ENCODE measurements at places on chromosomes 1 and 21.

DNA sequence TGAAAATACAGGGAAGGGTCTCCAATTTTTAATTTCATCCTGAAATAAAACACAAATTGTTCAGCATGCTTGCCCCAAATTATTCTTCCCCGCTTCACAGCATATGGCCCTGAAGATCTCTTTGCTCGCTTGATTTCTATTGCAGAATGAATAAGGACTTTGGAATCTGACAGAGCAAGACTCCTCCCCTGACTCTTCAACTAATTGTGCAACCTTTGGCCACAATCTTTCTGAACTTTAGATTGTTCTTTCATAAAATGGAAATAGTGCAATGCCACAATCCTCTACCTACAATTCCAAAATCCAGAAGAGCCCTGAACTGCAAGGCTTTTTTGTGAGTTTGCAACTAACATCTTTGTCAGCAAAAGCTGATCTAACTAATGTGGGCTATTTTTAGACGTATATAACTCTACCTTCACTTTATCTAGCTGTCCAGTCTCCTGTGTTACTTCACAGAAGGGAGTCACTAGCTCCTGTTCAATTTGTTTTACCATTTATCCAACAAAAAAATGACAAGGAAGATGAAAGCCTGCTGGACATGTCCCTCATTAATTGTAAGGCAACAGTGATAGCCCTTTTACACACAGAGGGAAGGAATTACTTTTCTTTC, 13.4 kb downstream of the RNASEL start:
- peak; percentile 72 for DNase-seq

GRCh38 chr1:154586641-154587040, 19.1 kb downstream of the CHRNB2 start:
- no peak for DNase-seq

DNA sequence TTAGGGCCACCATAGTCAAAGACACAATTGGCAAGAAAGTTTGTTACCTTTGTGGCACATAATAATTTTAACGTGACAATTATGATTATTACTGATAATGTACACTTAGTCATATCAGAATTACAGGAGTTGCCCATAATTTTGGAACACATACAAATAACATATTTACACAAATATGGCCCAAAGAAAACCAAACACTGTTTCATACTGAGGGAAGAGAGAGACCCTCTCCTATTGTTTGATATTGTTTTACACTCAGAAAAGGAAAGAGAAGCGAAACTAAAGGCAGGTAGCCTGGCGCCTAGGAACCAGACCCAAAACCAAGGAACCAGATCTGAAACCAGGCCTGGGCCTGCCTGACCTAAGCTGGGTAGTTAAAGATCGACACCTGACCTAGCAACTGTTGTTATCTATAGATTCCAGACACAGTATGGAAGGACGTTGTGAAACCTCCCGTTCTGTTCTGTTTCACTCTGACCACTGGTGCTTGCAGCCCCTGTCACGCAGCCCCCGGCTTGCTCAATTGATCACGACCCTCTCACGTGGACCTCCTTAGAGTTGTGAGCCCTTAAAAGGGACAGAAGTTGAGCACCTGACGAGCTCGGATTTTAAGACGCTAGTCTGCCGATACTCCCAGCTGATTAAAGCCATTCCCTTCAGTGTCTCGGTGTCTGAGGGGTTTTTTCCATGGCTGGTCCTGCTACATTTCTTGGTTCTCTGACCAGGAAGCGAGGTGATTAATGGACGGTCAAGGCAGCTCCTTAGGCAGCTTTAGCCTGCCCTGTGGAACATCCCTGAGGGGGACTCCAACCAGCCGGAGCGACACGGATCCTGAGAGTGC, 27.9 kb downstream of the C1orf115 start:
- no peak for DNase-seq

GRCh38 chr1:114286960-114287359, 133.3 kb upstream of the SYT6 start:
- no peak for DNase-seq

- DNase-seq, result no peak
These were observed 8.8 kb upstream of the SRP9 start for GRCh38 chr1:225768662-225769426.

GRCh38 chr1:60059468-60059867, 14.1 kb downstream of the C1orf87 start:
- no peak for DNase-seq

DNA sequence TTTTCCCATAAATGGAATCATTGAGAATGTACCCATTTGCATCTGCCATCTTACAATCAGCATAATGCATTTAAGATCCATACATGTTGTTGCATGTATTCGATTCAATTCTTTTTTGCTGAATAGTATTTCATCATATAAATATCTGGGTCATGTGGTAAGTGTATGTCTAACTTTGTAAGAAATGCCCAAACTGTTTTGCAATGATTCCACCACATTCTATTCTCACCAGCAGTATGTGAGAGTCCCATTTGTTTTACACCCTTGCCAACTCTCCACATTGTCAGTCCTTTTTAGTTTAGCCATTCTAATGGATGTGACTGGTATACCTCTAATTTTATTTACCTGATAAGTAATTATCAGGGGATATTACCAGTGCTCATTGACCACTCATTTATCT, 115.8 kb upstream of the PBX1 start:
- no peak for DNase-seq

- no peak for DNase-seq
These were observed 42.6 kb upstream of the COL6A1 start for GRCh38 chr21:45938811-45939520.

GRCh38 chr21:33383056-33383888, 19.9 kb upstream of the IFNGR2 start:
- peak; percentile 83 for DNase-seq

GRCh38 chr1:211468595-211468994, 23.4 kb downstream of the RD3 start:
- DNase-seq, result no peak

GRCh38 chr1:41462680-41463004, 21.8 kb downstream of the EDN2 start:
- DNase-seq, result no peak

DNA sequence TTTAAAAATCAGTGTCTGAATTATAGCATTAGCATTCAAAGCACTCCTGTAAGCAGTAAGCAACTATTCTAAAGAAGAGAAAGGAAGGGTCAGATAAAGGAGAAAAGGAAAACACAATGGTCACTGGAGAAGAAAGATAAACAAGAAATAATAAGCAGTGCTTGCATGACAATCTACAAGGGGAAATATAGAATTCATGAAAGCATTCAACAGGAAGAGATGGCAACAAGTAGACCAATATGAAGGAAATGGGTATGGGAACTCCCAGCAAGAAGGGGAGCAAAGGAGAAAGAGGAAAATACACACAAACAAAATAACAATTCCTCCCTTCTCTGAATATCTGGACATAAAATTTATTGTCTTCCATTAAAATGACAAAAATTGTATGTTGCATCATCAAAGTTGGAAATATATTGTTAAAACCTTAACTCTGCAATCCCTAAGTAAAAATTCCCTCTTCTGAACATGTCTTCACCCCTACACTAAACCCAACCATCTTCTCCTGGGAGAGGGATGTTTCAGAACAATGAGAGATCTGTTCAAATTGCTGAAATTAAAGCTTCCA, 206.3 kb upstream of the SAMSN1 start:
- DNase-seq, result no peak

DNA sequence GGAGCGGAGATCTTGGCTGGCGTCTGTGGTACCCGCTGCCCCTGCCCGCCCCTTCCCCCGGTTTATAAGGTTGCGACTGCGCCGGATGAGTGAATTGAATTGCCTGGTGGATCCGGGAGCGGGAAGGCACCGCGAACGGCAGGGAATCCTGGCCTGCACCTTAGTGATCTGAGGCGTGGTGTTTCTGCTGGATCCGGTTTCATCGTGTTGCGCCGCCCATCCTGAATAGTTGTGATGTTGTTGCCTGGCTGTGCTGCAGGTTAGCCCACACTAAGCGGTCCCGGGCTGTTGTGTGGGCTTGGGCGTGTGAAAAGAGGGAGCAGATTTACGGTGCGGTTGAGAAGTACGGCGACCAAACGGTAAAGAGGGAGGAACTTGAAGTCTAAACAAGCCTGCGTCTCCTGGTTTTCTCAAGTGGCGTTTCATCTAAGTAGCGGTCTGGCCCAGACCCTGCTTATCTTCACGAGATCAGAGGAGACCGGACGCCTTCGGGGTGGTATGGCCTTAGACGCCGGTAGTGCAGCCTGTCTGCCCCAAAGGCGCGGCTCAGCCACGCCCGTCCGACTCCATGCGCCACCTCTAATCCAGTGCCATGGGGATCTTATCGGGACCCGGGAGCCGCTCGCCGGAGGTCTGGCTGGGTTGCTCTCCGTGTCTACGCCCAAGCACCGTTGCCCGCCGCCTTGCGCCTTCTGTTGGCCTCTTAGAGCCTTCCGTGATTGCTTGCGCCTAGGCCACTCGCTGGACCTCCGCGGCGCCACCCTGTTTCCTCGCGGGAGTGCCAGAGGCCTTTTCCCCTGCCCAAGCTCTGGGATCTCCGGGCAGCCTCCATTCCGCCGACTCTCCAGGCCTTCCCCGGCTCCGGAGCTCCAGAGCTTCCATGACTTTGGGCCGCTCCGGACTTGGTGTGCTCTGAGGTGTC, 87.5 kb upstream of the RHOU start:
- DNase-seq, result peak; percentile 29

DNA sequence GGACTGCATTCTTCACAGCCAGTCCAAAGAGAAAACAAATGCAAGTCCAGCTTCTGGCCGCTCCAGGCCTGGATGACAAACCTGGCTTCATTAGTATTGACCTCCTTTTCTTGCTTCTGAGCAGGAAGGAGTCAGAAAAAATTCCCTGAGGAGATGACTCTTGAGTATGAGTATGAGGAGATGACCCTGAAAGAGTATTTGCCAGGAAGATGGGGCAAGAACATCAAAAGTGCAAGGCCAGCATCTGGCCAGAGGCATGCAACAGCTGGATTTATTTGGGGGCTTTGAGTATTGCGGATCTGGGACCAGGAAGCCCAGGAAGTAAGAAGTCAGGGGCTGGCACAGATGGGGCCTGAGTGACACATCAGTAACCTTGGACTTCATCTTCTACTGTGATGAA, 113.9 kb downstream of the GLIS1 start:
- DNase-seq, result peak; percentile 44

DNA sequence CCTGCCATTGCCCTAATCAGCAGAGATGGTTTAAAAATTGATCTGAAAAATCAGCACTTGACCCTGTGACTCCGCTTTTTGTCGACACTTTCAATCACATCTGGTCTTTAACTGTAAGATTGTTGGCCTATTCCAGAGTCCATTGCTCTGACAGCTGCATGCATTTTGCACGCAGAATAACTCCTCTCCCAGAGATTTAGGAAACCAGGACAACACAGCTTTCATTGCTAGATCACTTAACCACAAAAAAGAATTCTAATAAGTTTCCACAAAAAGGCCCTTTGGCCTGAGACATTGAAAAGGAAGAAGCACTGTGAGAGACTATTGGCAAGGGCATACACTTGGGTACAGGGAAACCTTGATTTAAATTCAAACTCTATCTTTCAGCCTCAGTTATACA, 373.1 kb downstream of the TGFB2 start:
- DNase-seq, result peak; percentile 79

- no peak for DNase-seq
These were observed 40.7 kb downstream of the AHDC1 start for GRCh38 chr1:27563341-27563590.

- DNase-seq, result no peak
These were observed 44.8 kb upstream of the ZNF326 start for GRCh38 chr1:89949991-89950624.

GRCh38 chr1:85033221-85033620, 15.1 kb downstream of the MCOLN3 start:
- DNase-seq, result no peak

- DNase-seq, result peak; percentile 28
These were observed 512.5 kb upstream of the LRRC7 start for GRCh38 chr1:69055194-69055593.

GRCh38 chr1:27071049-27071416, 58.4 kb upstream of the TENT5B start:
- no peak for DNase-seq

GRCh38 chr1:40808909-40809308, 25.3 kb downstream of the KCNQ4 start:
- DNase-seq, result no peak

GRCh38 chr1:202029171-202029665, 18.8 kb downstream of the ELF3 start:
- peak; percentile 89 for DNase-seq

GRCh38 chr1:16006552-16007485, 2.8 kb downstream of the SRARP start:
- peak; percentile 17 for DNase-seq

GRCh38 chr1:172909606-172910326, 141.0 kb downstream of the TNFSF18 start:
- DNase-seq, result peak; percentile 99

DNA sequence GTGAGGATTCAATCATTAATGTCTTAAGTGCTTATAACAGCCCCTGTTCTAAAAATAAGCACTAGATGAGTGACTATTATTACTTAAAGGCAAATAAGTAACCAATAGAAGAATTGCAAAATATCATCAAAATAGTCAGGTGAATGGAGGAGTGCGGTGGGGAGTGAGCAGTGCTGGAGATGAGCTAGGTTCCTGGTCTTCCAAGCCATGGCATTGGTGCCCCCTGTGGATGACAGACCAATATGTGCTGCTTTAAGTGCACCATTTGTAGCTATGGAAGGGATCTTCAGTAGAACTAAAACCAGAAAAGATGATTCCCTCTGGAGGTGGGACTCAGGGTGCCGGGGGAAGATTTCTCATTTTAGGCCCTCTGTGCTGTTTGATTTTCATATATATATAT, 46.1 kb upstream of the SLC30A1 start:
- DNase-seq, result peak; percentile 27

GRCh38 chr1:1079408-1080121, 5.5 kb upstream of the RNF223 start:
- peak; percentile 70 for DNase-seq

DNA sequence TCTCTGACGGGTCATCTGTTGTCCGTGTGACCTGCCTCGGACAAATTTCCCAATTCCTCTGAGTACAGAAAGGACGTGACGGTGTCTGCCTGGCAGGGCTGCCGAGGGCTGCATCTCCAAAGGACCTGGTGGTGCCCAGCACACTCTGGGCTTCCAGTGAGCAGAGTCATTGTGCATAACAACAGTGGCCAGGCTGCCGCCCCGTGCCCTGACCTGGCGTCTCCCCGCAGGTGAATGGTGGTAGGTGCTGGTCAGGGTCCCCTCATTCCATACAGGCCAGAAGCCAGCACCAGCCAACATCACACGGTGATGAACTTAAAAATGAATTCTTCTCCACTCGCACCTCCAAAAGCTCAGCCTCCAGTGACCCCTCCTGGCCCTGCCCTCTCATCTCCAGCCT, 28.2 kb downstream of the PRDM16 start:
- DNase-seq, result no peak

GRCh38 chr1:212234431-212235395, 50.5 kb upstream of the PPP2R5A start:
- DNase-seq, result peak; percentile 95

- no peak for DNase-seq
These were observed 8.4 kb downstream of the CFH start for GRCh38 chr1:196660272-196660671.

DNA sequence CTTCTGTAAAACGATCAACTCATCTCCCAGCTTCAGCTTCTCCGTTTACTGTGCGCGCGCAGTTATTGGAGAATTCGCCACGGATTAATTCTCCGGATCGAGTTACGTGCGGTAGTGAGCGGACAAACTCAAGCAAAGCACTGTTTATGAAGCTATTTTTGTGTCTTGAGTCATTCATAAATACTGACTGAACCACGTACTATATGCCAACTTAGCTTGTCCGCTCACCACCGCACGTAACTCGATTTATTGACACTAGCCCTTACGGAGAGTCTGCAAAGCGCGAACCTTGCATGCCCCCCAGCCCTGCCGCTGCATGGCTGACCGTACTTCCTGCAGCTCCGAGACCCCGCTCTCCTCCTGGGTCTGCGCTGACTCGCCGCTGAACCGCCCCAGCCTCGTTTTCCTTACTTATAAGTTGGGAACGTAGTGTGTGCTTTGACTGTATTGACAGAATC, 773 bp downstream of the CHD1L start:
- DNase-seq, result no peak

Measured in fibroblast of lung (primary cell).